ENCODE measurements at places on chromosomes 12 and 14.

DNA sequence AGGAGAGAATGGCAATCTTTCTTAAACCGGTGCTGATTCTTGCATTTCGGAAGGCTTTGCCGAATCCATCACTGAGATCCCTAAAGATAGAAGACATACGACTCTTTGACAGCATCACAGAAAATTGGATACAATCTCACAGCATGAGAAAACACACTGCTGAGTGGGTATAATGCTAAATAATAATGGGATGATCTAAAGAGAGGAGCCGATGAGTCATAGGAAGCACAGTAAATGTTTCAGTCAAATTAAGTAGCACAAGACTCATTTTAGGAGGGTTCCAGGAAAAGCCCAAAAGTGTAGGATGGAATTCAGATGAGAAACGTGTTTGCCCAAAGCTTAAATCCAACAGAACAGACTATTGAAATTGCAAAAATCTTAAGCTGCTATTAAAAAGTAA lies 81.7 kb downstream of the CPNE8 start:
- DNase-seq, result no peak

- DNase-seq, result no peak
Observed at GRCh38 chr12:68374307-68374982, 42.3 kb upstream of the MDM1 start.

DNA sequence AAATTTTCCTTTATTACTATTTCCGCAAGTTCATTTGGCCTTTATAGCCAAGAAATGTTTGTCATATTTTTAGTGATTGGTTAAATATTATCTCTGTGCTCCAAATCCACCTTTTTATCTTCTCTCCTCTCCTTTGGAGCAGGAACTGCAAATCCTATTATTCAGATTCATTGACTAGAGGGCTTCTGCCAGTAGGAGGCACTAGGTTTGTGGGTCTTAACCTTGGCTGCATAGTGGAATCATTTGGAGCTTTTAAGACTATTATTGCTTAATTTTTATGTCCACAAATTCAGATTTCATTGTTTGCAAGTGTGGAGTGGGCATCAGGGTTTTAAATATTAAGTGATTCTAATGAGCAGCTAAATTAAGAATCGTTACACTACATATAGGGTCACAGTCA lies 75.3 kb upstream of the SYT10 start:
- no peak for DNase-seq

- DNase-seq, result no peak
Observed at GRCh38 chr12:77229640-77230442, 164.5 kb upstream of the E2F7 start.

GRCh38 chr12:131882804-131883520 lies 11.5 kb upstream of the ULK1 start:
- DNase-seq, result no peak

DNA sequence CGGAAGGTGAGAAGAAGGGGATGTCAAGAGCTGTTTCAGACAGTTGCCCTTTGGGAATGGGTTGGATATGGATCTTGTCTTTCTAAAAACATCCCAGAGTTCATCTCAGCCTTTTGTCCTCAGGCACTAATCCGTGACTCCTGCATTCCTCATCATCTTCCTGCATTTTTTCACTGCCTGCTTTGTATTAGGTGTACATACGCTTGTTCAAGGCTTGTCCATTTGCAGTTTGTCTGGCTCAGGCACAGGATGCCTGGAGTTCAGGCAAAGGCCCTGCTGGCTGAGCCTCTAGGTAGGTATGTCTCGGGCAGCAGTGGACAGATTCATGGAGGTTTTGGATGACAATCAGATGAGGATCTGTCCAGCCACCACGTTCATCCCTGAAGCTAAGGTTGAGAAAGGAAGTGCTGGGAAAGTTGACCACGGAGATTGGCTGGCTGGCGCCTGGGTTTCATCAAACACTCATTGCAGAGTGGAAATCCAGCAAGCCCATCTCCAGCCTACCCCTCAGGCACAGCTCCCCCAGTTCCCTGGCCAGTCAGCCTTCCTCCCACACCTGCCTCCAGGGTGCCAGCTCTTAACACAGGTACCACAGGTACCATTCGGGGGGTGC lies 12.4 kb upstream of the TMEM106C start:
- no peak for DNase-seq

Data from Kasumi-1 (cell line).